ENCODE measurements at places on chromosomes 4 and X. TPM values are rescaled to one million over a fixed set of nuclear protein-coding genes. Genes with fewer than 3 reads are reported as not detected.

DNA sequence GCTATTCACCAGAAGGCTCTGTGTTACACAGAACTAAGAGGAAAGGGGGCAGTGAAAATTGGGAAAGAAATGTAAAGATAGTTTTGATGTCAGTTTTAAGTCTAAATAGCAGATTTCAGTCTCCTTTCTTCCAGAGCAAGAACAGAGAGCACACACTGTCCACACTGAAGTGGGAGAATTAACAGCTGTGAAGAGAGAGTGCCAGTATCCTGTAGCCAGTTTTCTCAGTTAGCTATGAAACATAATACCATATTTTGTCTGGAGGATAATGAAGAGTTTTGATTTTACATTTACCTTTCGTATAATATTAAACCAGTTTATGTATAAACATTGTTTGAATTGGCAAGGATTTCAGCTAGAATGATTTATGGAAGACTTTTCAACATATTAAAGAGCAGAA, 35.1 kb downstream of the FBXO8 start:
- no peak for DNase-seq

GRCh38 chrX:140477987-140478386, 26.9 kb downstream of the SOX3 start:
- no peak for DNase-seq

- no peak for DNase-seq
Observed at GRCh38 chr4:64584981-64585557, 175.8 kb upstream of the TECRL start.

- no peak for DNase-seq
Observed at GRCh38 chrX:120316587-120317283, 5.5 kb upstream of the TMEM255A start.

DNA sequence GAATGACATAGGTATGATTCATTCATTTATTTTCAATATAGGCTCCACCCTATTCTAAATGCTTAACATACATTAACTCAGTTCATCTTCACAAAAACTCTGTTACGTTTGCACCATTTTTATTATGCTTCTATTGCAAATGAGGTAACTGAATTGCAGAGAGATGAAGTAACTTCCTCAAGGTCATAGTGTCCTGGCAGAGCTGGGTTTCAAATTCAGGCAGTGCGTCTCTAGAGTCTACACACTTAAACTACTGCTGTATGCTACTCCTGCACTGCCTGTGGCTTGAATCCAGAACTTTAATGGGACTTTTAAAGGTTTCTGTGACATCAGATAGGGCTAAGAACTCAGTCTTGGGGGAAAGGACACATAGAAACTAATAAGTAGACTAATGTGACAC, 413.4 kb downstream of the UBE2NL start:
- DNase-seq: no peak

GRCh38 chrX:72201836-72202536, 20.4 kb downstream of the PIN4 start:
- DNase-seq: no peak

GRCh38 chr4:136931781-136932180, 600.5 kb downstream of the PCDH18 start:
- no peak for DNase-seq

GRCh38 chr4:54209617-54210016, 19.5 kb upstream of the PDGFRA start:
- DNase-seq: no peak

GRCh38 chr4:127141856-127142255, 490.9 kb upstream of the INTU start:
- no peak for DNase-seq

- DNase-seq: no peak
Observed at GRCh38 chr4:159193046-159193620, 90.3 kb downstream of the RAPGEF2 start.

DNA sequence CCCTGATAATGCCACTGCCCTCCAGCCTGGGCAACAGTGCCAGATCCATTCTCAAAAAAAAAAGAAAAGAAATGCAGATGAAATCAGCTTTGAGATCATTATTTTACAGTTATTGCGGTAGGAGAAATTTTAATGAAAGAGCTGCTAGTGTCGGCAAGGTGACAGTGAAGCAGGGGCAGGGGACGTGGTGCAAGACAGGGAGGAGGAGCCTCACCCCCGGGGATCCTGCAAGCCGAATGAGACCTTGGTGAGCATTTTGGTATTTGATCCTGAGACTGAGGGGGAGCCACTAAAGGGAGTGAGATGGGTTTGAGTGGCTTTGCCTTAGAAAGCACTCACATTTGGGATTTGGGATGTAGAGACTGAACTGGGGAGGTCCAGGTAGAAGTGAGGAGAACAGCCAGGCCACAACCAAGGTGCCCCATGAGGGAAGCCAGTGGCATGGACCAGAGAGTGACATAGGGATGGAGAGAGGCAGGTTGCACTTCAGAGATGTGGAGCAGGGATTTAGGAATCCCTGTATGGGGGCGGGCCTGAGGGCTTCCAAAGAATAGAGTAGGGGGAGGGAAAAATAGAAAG, 23.6 kb downstream of the RBM10 start:
- DNase-seq: no peak

GRCh38 chr4:114257501-114257900, 278.1 kb upstream of the ARSJ start:
- no peak for DNase-seq

- no peak for DNase-seq
Observed at GRCh38 chr4:173937631-173938270, 345.7 kb downstream of the FBXO8 start.

GRCh38 chr4:11214281-11214680, 214.4 kb downstream of the HS3ST1 start:
- no peak for DNase-seq

Gene ERVMER34-1
- total RNA-seq: not detected

Gene EVC2
- 0.69 TPM for total RNA-seq

Gene FMR1NB
- not detected for total RNA-seq

Gene RNF212
- total RNA-seq: 2.4 TPM

Gene ATP1B4
- not detected for total RNA-seq
